ENCODE measurements at places on chromosomes 5 and 9. TPM values are rescaled to one million over a fixed set of nuclear protein-coding genes. Genes with fewer than 3 reads are reported as not detected.

Gene SLC23A1
- total RNA-seq: 10.0 TPM

DNA sequence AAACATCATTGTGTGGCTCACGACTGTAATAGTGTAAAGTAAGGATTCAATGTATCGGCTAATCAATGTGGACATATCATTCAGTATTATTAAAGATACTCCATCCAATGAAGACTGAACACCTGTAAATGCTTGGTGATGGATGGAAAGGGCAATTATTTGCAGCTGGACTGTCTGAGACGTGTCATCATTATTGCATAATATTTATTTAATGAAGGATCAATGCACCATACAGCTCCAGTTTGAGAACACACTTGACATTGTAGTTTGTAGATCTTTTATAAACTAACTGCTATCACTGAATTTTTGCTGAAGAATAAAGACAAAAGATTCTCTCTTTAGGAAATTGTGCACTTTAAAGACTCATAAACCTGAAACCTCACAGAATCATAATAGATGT lies 117.6 kb upstream of the CCDC152 start:
- no peak for DNase-seq

GRCh38 chr5:133457439-133458355 lies 154.6 kb downstream of the FSTL4 start:
- no peak for DNase-seq

GRCh38 chr5:55600086-55600485 lies 65.3 kb upstream of the PLPP1 start:
- DNase-seq: no peak

GRCh38 chr5:155872629-155873220 lies 454.2 kb upstream of the SGCD start:
- DNase-seq: no peak

DNA sequence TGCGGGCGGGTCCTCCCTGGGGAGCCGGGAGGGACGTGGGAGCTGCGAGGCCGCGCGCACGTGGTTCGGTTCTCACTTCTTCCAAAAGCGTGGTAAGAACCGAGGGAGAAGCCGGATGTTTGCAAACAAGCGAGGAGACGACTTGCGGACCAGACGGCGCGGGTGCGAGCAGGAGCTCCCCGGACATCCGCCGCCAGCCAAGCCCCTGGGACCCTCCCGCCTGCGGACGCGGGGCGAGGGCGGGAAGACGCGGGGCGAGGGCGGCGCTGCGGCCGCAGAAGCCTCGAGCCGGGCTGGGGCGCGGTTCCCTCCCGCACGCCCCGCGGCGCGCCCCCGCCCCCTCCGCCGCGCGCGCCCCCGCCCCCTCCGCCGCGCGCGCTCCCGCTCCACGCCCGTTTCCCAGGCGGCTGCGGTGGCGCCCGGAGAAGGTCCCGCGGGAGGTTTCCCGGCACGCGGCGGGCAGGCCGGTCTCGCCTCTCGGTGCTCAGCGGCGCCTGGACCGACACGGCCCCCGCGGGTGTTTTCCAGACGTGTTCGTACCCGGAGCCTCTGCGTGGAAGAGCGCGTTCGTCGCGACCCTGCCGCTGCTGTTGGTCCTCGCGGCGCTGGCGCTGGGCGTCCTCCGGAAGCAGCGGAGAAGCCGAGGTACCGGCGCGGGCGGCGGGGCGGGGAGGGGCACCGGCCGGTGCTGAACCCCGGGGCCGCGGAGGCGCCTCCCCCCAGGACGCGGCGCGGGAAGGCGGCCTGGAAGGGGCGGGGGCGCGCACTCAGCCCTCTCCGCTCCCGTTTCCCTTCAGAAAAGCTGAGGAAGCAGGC lies 12.8 kb downstream of the BTNL9 start:
- no peak for DNase-seq

GRCh38 chr9:25964239-25964638 lies 286.0 kb upstream of the TUSC1 start:
- DNase-seq: no peak

DNA sequence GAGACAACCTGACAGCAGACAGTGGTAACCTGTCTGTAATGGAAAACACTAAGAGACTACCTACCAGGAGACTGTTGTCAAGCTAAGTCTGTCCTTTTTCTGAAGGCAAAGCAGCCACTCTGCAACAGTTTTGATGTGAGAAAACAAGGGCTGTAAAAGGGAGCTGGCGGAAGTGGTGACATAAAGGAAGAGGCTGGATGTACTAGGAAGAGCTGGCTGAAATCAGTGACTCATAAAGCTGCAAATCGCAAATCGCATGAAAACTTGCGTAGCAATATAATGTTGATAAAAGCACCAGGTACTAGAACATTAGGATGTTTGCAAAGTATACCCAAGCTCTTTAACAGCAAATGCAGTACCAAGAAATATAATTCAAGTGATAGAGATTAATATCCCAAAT lies 1.4 kb downstream of the NSUN2 start:
- no peak for DNase-seq

- DNase-seq: no peak
These were observed 69.3 kb downstream of the ANKRD31 start for GRCh38 chr5:75167345-75167744.

DNA sequence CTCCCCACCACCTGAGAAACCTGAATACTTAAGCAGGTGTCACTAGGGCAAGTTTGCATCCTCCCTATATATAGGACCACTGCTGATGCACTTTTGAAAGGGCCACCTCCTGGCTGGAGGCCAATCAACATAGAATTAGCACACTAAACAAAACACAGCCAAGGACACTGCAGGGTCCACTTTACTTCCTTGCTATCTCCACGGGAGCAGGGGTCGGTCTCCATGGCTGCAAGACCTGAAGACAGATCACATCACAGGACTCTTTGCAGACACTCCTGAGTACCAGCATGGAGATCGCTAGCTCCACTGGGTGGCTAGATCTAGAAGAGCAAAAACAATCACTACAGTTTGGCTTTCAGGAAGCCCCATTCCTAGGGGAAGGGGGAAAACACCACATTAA lies 72.3 kb downstream of the C9orf153 start:
- no peak for DNase-seq

Gene AUH
- total RNA-seq: 20.2 TPM

- no peak for DNase-seq
These were observed 57.5 kb downstream of the DAB2IP start for GRCh38 chr9:121708768-121709488.

GRCh38 chr9:4663956-4664355 lies 1.9 kb downstream of the PLPP6 start:
- no peak for DNase-seq

Gene CER1
- not detected for total RNA-seq

DNA sequence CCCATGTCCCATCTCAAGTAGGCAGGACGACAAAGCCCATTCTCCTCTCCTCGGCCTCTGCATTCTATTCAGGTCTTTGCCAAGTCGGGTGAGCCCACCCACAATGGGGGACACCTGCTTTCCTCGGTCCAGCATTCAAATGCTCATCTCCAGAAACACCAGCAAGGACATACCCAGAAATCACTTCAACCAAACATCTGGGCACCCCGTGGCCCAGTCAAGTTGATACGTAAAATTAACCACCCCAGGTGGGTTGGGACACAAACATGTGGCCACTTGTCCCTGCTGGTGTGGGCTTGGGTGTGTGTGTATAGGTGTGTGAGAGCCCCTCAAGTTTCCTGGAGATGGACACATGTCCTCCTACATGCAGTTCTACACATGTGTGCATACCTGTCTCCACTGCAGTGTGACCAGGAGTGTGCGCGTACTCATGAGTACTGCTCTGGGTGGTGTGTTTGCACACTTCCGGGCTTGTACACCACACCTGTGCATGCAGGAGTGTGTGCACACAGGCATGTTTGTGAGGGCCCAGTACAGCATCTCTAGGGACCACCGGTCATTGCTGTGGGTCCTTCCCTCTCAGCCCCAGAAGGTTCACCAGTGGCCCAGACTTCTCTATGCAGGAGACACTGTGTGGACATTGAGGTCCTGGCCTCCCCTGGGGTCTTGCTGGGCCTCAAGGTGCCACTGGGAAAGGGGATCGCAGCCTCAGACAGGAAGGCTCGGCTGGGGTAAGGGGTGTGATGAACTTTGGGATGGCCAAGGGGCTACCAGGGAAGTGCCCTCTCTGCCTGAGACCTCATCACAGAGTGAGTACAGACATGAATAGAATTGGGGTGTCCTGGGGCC lies 35.4 kb upstream of the RXRA start:
- DNase-seq: no peak

GRCh38 chr5:35813521-35813920 lies 43.2 kb upstream of the IL7R start:
- DNase-seq: no peak

- no peak for DNase-seq
These were observed 9.3 kb downstream of the FBN2 start for GRCh38 chr5:128528637-128529255.

Gene COL23A1
- 1.4 TPM for total RNA-seq

DNA sequence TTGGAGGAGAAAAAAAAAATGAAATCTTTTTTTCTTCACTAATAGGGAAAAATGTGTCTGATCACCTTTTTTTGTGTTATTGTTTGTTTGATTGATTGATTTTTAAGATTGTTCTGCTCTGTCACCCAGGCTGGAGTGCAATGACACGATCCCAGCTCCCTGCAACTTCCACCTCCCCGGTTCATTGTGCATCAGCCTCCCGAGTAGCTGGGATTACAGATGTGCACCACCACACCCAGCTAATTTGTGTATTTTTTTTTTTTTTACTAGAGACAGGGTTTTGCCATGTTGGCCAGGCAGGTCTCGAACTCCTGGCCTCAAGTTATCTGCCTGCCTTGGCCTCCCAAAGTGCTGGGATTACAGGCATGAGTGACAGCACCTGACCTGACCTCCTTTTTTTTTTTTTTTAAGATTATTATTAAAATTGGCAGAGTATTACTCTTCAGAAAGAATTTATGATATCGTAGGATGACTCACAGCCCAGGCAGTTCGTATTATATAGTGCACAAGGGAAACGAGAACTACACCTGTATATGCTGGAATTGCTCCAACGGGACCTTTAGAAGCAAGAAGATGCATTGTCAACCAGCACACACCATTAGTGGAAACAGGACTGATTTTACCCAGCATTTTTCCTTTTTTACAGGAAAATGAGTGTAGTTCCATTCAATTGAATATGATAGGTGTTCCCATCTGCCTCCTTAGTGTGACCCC lies 27.7 kb downstream of the FUBP3 start:
- no peak for DNase-seq

All from liver (tissue), 10 donors.